Stimulated activated CD4-positive, alpha-beta T cell treated with anti-CD3 and anti-CD28 coated beads, Interleukin-1b, Interleukin-23, amount 100 ng/mL, for 1 hour (primary cell): ENCODE measurements at places on chromosomes 7 and 10.

DNA sequence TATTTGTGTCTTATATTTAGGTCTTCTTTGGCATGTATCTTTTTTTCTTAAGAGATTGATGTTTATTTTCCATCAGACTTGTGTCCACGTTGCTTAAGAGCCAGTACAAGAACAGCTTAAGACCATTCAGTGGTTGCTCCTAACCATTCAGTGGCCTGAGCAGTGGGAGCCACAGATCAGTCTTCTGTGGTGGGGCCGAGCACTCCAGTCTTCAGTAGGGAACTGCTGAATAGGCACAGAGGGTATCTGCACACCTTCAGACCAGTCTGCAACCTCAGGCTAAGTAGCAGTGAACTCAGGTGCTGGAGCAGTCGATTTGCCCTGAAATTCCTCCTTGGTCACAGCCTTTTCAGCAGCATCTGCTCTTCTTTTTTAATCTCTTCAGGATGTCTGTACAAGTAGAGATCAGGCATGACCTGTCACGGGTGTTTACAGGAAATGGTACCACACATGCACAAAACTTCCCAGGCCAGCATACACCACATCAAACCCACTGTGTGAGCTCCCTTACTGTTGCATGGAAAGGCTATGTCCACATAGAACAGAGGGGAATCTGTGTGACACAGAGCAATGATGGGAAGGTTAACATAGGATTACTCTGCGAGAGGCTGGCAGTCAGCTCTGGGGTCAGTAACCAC is 51.5 kb downstream of the FAM107B start:
- DNase-seq, result peak; percentile 1

- DNase-seq, result no peak
Observed at GRCh38 chr10:95537542-95537927, 23.6 kb downstream of the SORBS1 start.

DNA sequence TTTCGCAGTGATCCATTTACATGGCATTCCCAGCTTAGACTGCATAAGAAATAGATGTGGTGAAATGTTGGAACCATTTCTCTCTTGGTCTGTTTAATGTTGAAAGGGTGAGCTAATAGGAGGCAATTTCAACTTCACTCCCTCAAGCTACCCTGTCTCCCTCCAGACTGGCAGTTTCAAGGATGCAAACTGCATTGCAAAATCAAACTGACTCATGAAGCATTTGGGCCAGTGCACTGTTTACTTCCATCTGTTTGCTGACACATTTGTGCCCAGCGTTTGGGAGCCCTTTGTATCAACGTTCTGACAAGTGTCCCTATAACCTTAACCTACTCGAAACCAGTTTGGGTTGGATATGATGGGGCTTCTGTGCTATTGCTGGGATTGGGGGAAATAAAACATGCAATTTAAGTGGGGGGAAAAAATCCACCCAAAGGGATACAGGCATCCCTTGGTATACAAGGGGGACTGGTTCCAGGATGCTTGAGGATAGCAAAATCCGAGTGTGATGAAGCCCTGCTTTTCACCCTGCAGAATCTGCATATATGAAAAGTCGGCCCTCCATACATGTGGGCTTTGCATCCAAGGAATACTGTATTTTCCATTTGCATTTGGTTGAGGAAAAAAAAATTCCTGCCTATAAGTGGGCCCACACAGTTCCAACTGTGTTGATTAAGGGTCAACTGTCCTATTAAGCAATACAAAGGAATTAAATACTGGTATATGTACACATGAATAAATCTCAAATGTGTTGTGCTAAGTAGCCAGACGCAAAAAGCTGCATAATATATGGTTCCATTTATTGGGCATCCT is 15.6 kb downstream of the RHEB start:
- DNase-seq, result no peak

- DNase-seq, result no peak
Observed at GRCh38 chr7:25857376-25858067, 294.5 kb upstream of the NFE2L3 start.

DNA sequence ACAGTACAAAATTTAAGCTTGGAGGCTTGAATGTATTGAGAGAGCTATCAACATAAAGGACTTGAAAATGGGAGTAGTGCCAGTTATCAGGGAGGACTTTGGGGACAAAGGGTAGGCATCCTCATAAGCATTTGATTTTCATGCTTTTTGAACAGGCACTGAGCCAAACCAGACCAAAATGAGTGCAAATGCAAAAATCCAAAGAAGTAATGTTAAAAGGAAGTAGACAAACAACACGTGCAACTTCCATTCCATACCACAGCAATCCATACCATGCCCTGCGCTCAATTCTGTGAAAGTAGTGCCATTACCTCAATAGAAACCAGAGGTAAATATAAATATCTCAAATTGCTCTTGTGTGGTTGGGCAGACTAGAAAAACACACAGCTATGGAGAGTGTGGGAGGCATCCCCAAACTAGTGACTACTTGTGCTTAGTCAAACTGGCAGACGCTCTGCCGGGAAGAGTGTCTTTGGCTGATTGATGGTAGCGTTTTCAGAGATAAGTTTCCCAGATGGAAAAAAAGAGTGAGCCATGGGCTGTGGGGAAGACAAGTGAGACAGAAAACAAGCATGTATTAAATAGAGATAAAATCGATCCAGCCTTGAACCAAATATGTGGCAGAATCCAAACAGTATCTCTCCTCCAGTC is 161.5 kb downstream of the CREB5 start:
- DNase-seq, result no peak

DNA sequence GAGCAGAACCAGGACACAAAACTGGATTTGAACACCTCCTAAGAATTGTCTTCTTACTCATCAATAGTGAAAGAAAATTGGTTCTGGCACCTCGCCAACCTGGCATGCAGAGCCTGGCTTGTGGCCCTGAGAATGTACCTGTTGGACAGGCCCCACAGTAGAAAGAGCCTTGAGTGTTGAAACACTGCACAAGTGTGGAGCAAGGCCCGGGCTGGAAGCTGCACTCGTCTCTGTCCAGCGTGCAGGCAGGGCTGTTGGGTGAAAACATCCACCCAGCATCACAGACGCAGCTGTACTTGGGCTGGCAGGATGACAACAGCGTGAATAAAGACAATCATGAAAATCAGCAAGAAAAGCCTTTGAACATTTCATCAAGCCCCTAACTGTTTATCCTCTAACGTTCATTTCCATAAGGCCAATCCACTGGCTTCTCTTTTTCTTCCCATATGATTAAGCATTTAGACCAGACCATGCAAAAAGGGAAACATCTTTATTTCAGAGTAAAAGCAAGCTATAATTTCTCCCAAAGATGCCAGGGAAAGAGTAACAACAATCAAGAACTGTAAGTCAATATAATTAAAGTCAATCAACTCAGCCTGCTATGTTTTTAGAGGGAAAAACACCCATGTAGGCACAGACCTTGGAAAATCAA is 15.6 kb downstream of the CUBN start:
- DNase-seq, result no peak

- DNase-seq, result no peak
Observed at GRCh38 chr7:3896169-3896765, 595.2 kb downstream of the SDK1 start.

GRCh38 chr10:107275806-107276205 is 111.3 kb upstream of the SORCS1 start:
- no peak for DNase-seq

GRCh38 chr10:71333129-71333887 is 14.2 kb downstream of the SLC29A3 start:
- DNase-seq, result no peak

- no peak for DNase-seq
Observed at GRCh38 chr7:953547-954327, 743 bp downstream of the ADAP1 start.

GRCh38 chr7:112575864-112576263 is 95.1 kb downstream of the LSMEM1 start:
- DNase-seq, result no peak

GRCh38 chr10:102394801-102395399 is 605 bp upstream of the NFKB2 start:
- DNase-seq, result no peak

- no peak for DNase-seq
Observed at GRCh38 chr10:125041856-125042506, 100.1 kb downstream of the ZRANB1 start.

DNA sequence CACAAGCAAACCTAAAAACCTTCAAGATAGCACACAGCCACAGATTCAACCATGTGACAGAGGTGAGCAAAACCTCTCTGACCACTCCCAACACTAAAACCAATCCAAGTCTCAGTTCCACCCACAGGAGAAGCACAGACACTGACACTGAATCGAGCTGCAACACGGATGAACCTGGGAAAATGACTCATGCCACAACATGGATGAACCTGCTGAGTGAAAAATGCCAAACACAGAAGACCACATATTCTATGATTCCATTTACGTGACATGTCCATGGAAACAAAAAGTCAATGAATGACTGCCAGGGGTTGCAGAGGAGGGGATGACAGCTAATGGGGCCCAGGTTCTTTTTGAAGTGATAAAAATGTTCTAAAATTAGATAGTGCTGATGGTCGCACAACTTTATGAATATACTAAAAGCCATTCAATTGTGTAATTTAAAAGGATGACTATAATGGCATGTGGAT is 22.0 kb downstream of the CYTH3 start:
- DNase-seq, result no peak
